ENCODE measurements at places on chromosomes 1 and 21. TPM values are rescaled to one million over a fixed set of nuclear protein-coding genes. Genes with fewer than 3 reads are reported as not detected.

DNA sequence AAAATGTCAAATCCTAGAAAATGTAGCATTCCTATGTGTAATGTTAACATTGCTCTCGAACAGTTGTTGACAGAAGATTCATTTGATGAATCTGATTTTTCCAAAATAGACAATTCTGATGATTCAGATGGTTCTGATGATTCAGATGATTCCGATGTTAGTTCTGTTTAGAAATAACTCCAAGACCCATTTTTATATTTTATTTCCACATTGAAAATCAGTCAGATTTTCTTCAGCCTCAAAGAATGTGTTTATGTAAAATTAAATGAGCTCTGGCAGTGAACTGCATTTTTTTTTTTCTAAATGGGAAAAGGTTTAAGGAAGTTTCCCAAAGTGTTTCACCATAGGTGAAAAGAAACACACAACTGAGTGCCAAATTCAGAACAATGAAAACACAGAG is 136.5 kb downstream of the TSEN15 start:
- no peak overlapping the region for H3K4me3 ChIP-seq
- H3K27me3 ChIP-seq, result no peaks in the 10 kb centered on the region
- H3K27ac ChIP-seq, result no peak overlapping the region

DNA sequence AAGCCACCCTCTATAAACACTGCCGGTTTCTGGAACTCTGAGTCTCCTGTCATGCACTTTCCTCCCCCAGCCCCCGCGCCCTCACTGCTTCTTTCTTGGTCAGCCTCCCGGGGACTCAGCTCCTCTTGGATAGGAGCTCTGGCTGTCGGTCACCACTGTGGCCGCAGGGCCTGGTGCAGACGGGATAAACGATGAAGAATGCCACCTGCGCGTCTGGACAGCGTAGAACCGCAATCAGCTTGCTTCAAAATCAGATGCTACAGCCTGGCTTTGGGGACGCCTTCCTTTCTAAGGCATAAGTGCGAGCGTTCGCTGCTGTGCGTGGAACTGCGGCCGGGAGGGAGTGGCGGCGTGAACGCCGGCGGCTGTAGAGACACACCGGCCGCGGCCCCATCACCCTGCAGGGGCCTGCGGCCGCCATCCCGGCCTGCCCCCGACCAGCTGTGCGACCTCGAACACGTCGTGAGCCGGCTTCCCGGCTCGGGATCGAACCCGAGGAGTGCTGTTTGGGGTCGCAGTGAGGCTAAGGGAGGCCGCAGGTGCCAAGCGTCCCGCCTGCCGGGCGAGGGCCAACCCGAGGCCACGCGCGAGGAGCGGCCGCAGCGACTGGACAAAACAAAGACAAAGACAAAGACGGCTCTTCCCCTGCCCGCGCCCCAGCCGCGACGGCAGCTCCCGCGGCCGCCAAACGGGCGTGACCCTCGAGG is 688 bp downstream of the PTTG1IP start:
- peak overlapping the region; percentile 85 for H3K27ac ChIP-seq
- DNase-seq, result peak; percentile 56
- H3K27me3 ChIP-seq, result no peaks in the 10 kb centered on the region
- no peaks in the 10 kb centered on the region for H3K36me3 ChIP-seq
- H3K4me1 ChIP-seq, result peaks cover 60% of the 10 kb centered on the region

DNA sequence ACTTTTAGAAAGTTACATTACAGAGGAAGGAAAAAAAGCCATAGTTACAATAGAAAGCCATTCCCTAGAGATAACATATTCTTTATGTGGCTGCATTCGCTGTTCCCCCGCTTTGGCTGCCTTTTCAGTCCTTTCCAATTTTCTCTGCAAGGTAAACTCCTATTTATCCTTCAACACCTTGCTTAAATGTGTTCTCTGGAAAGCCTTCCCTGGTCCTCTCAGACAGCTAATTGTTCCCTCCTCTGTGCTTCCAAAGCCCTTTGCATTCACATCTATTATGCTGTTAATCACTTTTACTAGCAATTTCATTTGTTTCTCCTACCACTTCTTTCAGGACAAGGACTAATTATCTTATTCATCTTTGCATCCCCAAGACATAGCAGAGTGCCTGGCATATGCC is 1.6 kb downstream of the PHC2 start:
- peaks cover 25% of the 10 kb centered on the region for H3K4me1 ChIP-seq
- H3K27ac ChIP-seq, result no peak overlapping the region
- peak overlapping the region; percentile 37 for H3K4me3 ChIP-seq
- H3K36me3 ChIP-seq, result no peaks in the 10 kb centered on the region

- peak overlapping the region; percentile 44 for H3K4me3 ChIP-seq
- no peaks in the 10 kb centered on the region for H3K36me3 ChIP-seq
- peak; percentile 81 for DNase-seq
These were observed 517 bp upstream of the H3-3A start for GRCh38 chr1:226061841-226062557.

DNA sequence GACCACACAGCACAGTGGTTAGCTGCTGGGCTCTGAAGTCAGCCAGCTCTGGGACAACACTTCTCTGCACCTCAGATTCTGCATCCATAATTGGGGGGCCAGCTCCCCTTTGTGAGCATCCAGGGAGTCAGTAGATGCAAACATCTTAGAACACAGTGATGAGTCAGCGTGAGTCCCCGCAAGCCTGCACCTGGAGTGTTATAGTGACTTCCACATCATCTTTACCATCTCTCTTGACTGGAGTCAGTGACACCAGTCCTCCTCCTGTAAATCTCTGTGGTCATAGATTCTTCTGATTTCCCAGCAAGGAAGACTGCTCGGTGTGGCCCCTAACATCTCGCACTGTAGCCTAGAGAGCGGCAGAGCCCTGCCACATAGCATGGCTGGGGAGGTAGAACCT is 13.9 kb upstream of the EDN2 start:
- H3K27ac ChIP-seq, result peak overlapping the region; percentile 90
- H3K27me3 ChIP-seq, result no peaks in the 10 kb centered on the region
- H3K4me3 ChIP-seq, result no peak overlapping the region
- DNase-seq, result no peak
- peaks cover 80% of the 10 kb centered on the region for H3K4me1 ChIP-seq

DNA sequence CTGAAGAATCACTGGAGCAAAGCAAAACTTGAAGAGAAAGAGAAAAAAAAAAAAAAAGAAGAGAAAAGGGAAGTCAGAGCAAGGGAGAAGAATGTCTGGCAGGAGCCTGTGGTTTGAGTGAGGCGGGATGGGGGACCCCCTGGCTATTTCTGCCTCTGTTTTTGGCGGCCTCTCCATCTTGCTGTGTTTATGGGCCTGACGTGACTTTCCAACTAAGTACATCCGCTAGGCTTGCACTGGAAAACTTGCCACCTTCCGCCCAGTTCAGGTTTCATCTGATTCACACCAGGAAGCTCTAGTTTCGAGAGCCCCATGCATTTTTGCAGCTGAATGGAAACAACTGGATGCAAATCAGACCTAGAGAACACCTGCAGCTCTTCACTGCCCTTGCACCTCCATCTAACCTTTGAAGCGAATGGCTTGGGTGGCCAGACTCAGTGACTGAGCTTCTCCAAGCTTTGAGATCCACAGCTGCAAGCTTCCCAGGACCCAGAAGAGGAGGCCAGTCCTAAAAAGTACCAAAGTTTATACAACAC is 28.0 kb downstream of the TBX15 start:
- no peaks in the 10 kb centered on the region for H3K36me3 ChIP-seq
- H3K4me3 ChIP-seq, result no peak overlapping the region
- no peaks in the 10 kb centered on the region for H3K27me3 ChIP-seq
- H3K4me1 ChIP-seq, result no peaks in the 10 kb centered on the region

DNA sequence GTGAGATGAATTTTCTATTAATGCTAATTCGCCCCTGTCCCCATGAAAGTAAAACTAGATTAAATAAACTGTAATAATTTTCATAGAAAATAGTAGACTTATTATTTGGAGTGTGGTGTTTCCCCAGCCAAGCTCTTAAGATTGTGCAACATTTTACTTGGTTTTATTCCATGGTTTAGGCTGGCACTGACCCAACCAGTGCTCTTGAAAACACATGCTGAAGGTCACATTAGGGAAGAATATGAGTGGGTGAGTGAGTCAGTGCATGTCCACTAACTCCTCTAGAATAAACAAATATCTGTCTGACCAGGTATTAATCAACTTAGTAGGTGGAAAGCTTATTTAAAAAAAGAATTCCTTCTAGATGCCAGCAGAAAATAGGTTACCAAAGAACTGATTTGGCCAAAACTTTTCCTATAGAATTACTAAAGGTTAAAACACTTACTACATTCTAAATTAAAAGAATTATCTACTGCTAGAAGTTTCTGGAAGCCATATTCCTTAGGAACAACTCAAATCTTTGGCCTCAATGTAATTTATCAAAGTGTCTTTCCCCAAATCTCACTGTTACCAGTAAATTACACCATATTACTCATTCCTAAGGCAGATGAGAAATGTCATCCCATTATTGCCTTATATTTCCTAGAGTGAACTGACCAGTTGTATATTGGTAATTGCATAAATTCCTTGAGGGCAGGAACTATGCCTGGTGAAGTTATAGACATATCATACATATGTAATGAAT is 89.7 kb upstream of the RGS1 start:
- no peaks in the 10 kb centered on the region for H3K27me3 ChIP-seq
- peak; percentile 92 for DNase-seq
- H3K36me3 ChIP-seq, result no peaks in the 10 kb centered on the region
- no peak overlapping the region for H3K4me3 ChIP-seq

- H3K27me3 ChIP-seq, result peaks cover 9% of the 10 kb centered on the region
- no peak overlapping the region for H3K27ac ChIP-seq
- H3K4me1 ChIP-seq, result peaks cover 9% of the 10 kb centered on the region
- H3K36me3 ChIP-seq, result no peaks in the 10 kb centered on the region
- H3K4me3 ChIP-seq, result no peak overlapping the region
These were observed 43.8 kb upstream of the DMBX1 start for GRCh38 chr1:46445773-46446256.

DNA sequence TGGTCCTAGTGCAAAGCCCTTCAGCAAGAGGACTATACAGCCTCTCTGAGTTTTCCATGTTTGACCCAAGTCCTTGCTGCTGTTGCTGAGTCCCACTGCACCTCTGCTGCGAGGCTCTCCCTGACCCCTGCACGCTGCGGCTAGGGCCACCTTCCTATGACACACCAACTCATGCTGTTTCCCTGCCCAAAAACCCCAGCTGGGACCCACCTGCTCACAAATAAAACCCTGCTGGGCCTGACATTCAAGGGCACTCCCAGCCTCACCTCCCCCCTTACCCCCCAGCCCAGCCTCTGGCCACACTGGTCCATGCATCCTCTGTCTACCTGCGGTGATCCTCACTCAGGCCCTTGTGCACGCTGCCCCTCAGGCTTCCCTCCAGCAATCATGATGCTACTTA is 12.3 kb upstream of the ASCL5 start:
- no peak overlapping the region for H3K4me3 ChIP-seq
- DNase-seq, result no peak
- H3K27me3 ChIP-seq, result no peaks in the 10 kb centered on the region

GRCh38 chr1:77063118-77063517 is 156.1 kb downstream of the PIGK start:
- H3K36me3 ChIP-seq, result no peaks in the 10 kb centered on the region
- no peak for DNase-seq
- H3K4me3 ChIP-seq, result no peak overlapping the region
- H3K27ac ChIP-seq, result no peak overlapping the region

DNA sequence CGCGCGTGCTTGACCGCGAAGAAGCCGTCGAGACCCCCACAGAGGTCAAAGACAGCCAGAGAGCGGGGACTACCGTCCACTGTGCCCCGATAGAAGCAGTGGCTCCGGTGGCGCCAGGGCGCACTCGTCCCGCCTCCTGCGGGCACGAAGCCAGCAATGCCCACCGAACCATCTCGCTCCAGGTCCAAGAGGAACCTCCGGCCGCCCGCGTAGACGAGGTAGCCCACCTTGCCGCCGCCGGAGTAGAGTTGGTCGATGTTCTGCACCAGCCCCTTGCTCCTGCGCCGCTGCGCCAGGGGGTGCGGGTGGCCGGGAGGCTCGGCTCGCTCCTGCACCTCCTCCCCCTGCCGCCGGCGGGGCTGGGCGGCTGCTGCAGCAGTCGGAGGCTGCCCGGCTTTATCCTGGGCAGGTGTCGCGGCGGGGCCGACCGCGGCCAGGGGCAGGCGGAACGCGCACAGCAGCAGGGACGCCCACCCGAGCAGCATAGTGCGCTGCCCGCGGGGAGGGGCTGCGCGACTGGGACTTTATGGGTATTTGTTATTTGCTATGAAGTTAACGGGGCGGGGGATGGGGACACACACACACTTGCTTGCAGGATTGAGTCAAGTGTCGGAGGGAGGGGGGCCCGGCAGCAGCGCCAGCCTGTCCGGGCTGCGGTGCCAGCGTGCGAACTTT is 844 bp downstream of the ADAMTS5 start:
- H3K27me3 ChIP-seq, result peaks cover 9% of the 10 kb centered on the region
- H3K36me3 ChIP-seq, result no peaks in the 10 kb centered on the region
- H3K27ac ChIP-seq, result no peak overlapping the region
- H3K4me1 ChIP-seq, result peaks cover 26% of the 10 kb centered on the region
- peak overlapping the region; percentile 22 for H3K4me3 ChIP-seq

DNA sequence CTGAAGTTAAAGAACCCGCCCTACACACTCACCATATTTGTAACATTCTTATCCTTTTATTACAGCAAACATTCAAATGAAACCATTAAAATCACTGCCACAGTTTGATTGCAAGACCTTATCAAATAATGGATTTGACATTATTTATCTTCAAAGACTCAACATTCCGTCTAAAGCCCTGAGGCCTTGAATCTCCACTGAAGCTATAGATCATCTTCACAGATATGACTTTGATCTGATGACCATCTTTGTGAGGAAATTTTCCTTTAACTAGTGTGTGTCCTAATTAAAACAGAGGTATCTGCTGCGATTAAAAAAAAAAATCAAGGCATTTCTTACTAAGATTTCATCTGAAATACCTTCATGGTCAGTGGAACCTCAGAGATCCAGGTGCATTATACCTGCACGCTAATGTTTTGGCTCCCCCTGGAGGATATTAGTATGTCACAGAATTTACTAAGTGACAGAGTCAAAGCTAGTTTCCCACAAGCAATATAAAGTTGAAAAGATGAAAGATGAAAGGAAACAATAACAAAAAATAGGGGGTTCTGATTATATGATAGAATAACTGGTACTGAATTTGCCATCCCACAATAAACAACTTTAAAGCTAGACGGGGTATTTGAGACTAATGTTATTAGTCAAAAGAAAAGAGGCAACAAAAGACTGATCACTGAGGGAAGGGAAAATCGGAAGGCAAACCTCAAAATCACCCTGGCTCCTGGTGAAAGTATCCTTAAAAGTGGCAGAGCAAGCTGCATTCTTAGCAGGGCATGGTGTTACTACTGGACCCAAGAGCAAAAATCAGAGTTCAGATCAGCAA is 923.4 kb downstream of the NCAM2 start:
- no peaks in the 10 kb centered on the region for H3K27me3 ChIP-seq
- H3K27ac ChIP-seq, result no peak overlapping the region
- H3K36me3 ChIP-seq, result no peaks in the 10 kb centered on the region
- H3K4me1 ChIP-seq, result no peaks in the 10 kb centered on the region
- H3K4me3 ChIP-seq, result no peak overlapping the region

EXO1 gene
- not detected for total RNA-seq

MNDA gene
- 3.1 TPM for total RNA-seq

S100B gene
- total RNA-seq, result 2.6 TPM

RAB42 gene
- total RNA-seq, result not detected

ATAD3C gene
- total RNA-seq, result 1.6 TPM

KIAA0319L gene
- 74.5 TPM for total RNA-seq

HIVEP3 gene
- 3.4 TPM for total RNA-seq

S100A11 gene
- total RNA-seq, result 76.1 TPM

CENPL gene
- 1.0 TPM for total RNA-seq

HES5 gene
- total RNA-seq, result not detected

FCRL6 gene
- 6.3 TPM for total RNA-seq

GJC2 gene
- 1.6 TPM for total RNA-seq

ZNF648 gene
- not detected for total RNA-seq

RGSL1 gene
- not detected for total RNA-seq

IL22RA1 gene
- total RNA-seq, result 49.1 TPM

GBP6 gene
- not detected for total RNA-seq
